ENCODE measurements at places on chromosomes 2 and 18. TPM values are rescaled to one million over a fixed set of nuclear protein-coding genes. Genes with fewer than 3 reads are reported as not detected.
A peak's percentile ranks its signal among the peaks of the same experiment; 100 is the strongest.

HOXD12 gene
- total RNA-seq: 0.13 TPM

DES gene
- total RNA-seq: 0.69 TPM

ZC3H6 gene
- total RNA-seq: 5.3 TPM

TCF23 gene
- total RNA-seq: 0.03 TPM

VRK2 gene
- 39.6 TPM for total RNA-seq

GREB1 gene
- 0.90 TPM for total RNA-seq

BMP10 gene
- total RNA-seq: not detected

SFT2D3 gene
- 5.6 TPM for total RNA-seq

- no peaks in the 10 kb centered on the region for H3K27me3 ChIP-seq
- DNase-seq: no peak
- no peak overlapping the region for H3K4me3 ChIP-seq
- no peak overlapping the region for H3K27ac ChIP-seq
- no peaks in the 10 kb centered on the region for H3K4me1 ChIP-seq
Measured at GRCh38 chr18:51169731-51170130, 27.8 kb downstream of the MEX3C start.

DNA sequence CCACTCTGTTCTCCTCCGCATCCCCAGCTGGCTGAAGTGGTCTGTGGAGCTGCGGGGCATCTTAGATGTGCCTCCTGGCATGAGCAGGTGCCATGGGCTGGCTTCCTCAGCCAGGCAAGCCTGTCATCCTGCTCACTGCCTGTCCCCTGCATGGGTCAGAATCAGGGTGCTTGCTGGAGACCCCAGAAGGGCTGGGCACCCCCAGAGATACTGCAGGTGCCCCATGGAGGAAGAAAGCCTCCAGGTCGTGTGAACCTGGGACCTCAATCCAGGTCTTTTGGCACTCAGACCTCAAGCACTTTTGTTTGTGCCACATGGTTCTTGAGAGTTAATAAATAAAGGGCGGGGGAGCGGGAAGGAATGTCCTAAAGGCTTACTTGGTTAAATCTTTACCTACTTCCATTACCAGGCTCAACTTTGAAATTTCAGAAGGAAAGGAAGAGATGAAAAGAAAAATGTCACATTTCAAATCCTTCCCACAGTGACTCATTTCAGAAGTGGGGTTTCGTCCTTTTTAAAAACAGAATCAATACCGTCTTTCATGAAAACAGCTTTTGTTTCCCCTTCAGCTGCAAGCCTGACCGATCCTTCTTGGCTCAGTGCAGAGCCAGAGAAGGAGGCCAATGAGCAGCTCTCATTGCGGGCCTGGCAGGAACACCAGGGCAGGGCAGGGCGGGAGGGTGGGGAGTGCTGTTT, 69.9 kb downstream of the RHOB start:
- H3K27ac ChIP-seq: no peak overlapping the region
- H3K4me1 ChIP-seq: no peaks in the 10 kb centered on the region
- no peaks in the 10 kb centered on the region for H3K36me3 ChIP-seq
- H3K4me3 ChIP-seq: no peak overlapping the region
- no peak for DNase-seq
- H3K27me3 ChIP-seq: no peaks in the 10 kb centered on the region

- peaks cover 2% of the 10 kb centered on the region for H3K27me3 ChIP-seq
- no peaks in the 10 kb centered on the region for H3K36me3 ChIP-seq
Measured at GRCh38 chr18:580154-580553, at the start of gene CETN1. CETN1 (plus strand) TSS chr18:580380; CDS start chr18:580409, 29 bp downstream.

GRCh38 chr2:233245406-233245805, 6.1 kb upstream of the ATG16L1 start:
- peaks cover 10% of the 10 kb centered on the region for H3K4me1 ChIP-seq
- DNase-seq: no peak
- H3K36me3 ChIP-seq: no peaks in the 10 kb centered on the region
- no peak overlapping the region for H3K27ac ChIP-seq
- H3K27me3 ChIP-seq: no peaks in the 10 kb centered on the region

DNA sequence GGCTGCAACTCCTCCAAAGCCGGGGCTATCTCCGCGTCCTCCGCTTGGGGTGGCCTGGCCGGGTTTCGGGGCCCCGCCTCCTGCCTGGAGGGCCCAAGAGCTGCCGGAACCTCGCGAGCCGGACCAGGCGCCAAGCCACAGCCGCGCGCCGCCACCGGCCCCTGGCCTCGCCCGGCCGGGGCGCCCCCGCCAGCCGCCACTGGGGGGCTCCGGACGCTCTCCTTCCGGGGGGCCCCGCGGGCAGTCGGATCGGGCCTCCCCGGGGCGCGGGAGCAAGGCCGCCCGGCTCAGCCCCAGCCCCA, 17.4 kb upstream of the HAAO start:
- DNase-seq: no peak
- H3K27ac ChIP-seq: peak overlapping the region; percentile 84
- H3K4me3 ChIP-seq: peak overlapping the region; percentile 63
- H3K4me1 ChIP-seq: peaks cover 6% of the 10 kb centered on the region

DNA sequence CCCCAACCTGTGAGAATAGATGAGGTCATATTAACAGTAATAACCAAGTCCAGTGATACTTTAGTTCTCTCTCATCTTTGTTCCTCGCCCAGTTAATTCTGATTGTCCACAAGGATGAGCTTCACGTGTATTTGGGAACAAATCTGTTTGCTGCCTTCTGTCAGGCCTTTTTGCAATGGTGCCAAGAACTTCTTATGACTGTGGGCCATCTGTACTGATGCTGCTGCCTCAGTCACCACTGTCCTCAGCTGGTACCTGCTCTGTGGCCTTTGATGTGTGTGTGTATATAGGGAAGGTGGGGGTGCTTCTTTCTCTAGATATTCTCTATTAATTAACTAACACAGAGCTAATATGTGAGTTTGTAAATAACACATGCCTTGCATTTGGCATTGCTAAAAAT, 392.9 kb downstream of the TGIF1 start:
- H3K27me3 ChIP-seq: no peaks in the 10 kb centered on the region
- H3K36me3 ChIP-seq: no peaks in the 10 kb centered on the region
- DNase-seq: no peak
- H3K4me1 ChIP-seq: no peaks in the 10 kb centered on the region
- no peak overlapping the region for H3K4me3 ChIP-seq

DNA sequence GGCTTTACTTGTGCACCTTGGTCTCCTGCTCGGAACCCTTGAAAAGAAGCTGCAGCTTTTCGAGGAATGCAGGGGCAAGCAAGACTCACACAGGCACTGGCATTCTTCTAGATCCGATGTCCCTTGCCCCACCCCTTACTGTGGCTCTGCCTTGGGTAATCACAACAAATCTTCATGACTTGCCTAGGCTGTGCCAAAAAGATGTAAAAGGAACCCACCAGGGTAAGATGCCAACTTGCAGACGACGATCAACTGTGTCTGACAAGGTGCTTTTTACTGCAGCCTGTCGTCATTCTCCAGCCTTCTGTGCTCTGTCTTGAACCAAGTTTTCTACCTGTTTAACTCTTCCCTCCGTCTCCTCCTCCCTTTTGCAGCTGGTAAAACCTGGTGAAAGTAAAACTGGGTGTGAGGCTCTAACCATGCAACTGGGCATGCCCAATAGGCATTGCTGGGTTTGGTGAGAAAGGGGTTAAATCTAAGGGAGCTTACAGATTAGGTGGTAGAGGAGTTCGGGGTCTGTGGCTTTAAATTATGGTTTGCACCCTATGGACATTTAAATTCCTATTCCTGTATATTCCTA, 909 bp upstream of the NRXN1 start:
- DNase-seq: no peak
- no peaks in the 10 kb centered on the region for H3K27me3 ChIP-seq
- H3K4me1 ChIP-seq: no peaks in the 10 kb centered on the region
- no peak overlapping the region for H3K27ac ChIP-seq

- DNase-seq: no peak
- peak overlapping the region; percentile 80 for H3K27ac ChIP-seq
- H3K4me1 ChIP-seq: peaks cover 51% of the 10 kb centered on the region
Measured at GRCh38 chr2:218892693-218893348, 12.2 kb downstream of the WNT10A start.

GRCh38 chr2:235779444-235779896, 285.6 kb downstream of the AGAP1 start:
- DNase-seq: peak; percentile 46
- no peaks in the 10 kb centered on the region for H3K36me3 ChIP-seq
- no peak overlapping the region for H3K27ac ChIP-seq
- no peaks in the 10 kb centered on the region for H3K4me1 ChIP-seq
- H3K27me3 ChIP-seq: no peaks in the 10 kb centered on the region
- no peak overlapping the region for H3K4me3 ChIP-seq

- H3K27ac ChIP-seq: no peak overlapping the region
- no peaks in the 10 kb centered on the region for H3K36me3 ChIP-seq
- no peak for DNase-seq
- H3K4me1 ChIP-seq: no peaks in the 10 kb centered on the region
- H3K4me3 ChIP-seq: no peak overlapping the region
Measured at GRCh38 chr18:13543811-13544732, 182.3 kb downstream of the FAM210A start.

DNA sequence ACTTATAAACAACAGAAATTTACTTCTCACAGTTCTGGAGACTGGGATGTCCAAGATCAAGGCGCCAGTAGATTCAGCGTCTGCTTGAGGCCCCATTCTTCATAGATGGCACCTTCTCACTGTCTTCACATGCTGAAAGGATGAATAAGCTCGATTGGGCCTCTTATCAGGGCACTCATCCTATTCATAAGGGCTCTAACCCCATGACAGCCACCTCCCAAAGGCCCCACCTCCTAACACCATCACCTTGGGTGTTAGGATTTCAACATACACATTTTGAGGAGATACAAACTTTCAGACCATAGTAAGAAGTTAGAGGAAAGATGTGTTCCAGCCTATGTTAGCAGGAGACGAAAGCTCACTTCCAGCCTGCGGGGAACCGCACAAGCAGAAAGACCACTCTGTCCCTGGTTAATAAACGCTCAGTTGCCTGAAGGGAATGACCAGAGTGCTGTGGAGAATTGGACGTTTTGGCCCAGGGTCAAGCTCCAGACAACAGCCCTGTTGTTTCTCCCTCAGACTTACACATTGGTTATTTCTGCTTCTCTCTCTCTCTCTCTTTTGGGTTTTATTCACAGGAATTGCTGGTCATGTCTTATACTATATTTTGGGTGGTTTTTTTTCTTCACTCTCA, 90.3 kb downstream of the MAPRE2 start:
- no peaks in the 10 kb centered on the region for H3K36me3 ChIP-seq
- H3K27ac ChIP-seq: no peak overlapping the region
- no peaks in the 10 kb centered on the region for H3K4me1 ChIP-seq
- no peak overlapping the region for H3K4me3 ChIP-seq
- no peaks in the 10 kb centered on the region for H3K27me3 ChIP-seq

DNA sequence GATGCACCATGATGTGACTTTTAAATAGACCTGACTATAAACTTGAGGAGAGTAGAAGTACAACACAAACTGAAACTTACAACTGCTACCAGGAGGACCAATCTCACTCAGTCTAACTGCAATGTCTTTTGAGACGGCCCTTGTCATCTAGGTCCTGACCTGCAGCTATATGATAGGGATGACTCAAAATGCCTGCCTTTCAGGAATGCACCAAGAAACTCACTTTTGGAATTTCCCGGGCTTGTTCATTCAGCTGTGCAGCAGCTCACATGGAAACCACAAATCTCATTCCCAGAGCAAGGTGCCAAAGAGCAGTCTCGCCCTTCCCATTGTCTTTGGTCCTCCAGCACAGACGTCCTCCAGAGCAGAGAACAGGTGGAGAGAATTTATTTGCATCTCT, 113.7 kb downstream of the SPOPL start:
- no peak overlapping the region for H3K4me3 ChIP-seq
- H3K27ac ChIP-seq: no peak overlapping the region
- no peak for DNase-seq
- H3K27me3 ChIP-seq: no peaks in the 10 kb centered on the region

- DNase-seq: no peak
- H3K4me3 ChIP-seq: no peak overlapping the region
- H3K4me1 ChIP-seq: no peaks in the 10 kb centered on the region
- no peak overlapping the region for H3K27ac ChIP-seq
Measured at GRCh38 chr18:78406743-78407465, 572.7 kb upstream of the SALL3 start.

DNA sequence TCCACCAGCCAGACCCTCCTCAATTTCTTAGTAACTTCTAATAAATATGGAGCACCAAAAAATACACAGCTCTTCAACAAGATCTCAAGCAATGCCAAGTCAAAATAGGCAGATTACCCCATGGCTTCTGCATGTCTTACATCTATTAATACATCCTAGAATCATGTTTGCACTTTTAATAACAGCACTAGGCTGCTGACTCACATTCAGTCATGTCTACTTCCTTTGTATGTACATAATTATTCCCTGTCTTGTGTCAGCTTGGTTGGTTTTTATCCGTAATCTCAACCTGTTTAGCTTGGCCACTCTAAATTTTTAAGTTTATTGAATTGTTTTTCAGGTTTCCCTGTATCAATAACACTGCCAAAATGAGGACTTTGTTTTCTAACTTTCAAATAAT, 420.1 kb upstream of the ACVR2A start:
- H3K4me1 ChIP-seq: no peaks in the 10 kb centered on the region
- no peak overlapping the region for H3K4me3 ChIP-seq
- H3K27me3 ChIP-seq: no peaks in the 10 kb centered on the region
- DNase-seq: no peak

GRCh38 chr18:26574958-26575864, 26.9 kb upstream of the KCTD1 start:
- H3K27ac ChIP-seq: peak overlapping the region; percentile 60
- DNase-seq: no peak
- no peaks in the 10 kb centered on the region for H3K36me3 ChIP-seq
- no peaks in the 10 kb centered on the region for H3K27me3 ChIP-seq

GRCh38 chr2:37919631-37920032, 5.5 kb upstream of the RMDN2 start:
- H3K27me3 ChIP-seq: peaks cover 27% of the 10 kb centered on the region
- H3K36me3 ChIP-seq: no peaks in the 10 kb centered on the region
- DNase-seq: no peak
- H3K4me3 ChIP-seq: no peak overlapping the region
- no peak overlapping the region for H3K27ac ChIP-seq
- H3K4me1 ChIP-seq: no peaks in the 10 kb centered on the region

DNA sequence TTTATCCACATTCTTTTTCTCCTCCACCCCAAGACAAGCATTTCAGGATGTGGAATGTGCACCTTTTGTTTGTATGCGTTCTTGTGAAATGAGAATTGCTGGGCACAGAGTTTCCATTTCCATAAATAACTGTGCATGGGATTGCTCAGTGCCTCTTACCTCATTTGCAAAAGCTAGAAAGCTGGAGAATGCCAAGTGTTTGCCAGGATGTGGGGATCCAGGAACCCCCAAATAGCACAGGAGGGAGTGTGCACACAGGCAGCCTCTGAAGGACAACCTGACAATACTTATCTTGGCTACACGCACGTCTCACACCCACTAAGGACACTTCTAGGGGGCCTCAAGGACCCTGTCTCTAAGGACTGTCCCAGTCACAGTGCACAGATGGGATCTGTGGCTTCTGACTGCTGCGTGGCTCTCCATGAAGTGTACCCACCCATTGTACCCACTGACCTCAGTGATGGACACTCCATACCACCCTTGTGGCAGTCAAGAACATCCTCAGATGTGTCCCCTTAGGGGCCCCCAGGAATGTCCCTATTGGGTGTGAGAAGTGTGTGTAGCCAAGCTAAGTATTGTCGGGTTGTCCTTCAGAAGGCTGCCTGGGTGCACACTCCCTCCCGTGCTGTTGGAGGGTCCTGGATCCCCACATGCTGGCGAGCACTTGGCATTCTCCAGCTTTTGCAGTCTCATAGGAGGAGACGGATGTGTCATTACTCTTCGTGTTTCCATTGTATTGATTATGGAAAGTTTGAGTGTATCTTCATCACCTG, 38.4 kb downstream of the CAPN13 start:
- H3K36me3 ChIP-seq: no peaks in the 10 kb centered on the region
- peaks cover 9% of the 10 kb centered on the region for H3K27me3 ChIP-seq
- DNase-seq: no peak
- H3K27ac ChIP-seq: no peak overlapping the region

All from Panc1 (cell line).